ENCODE measurements at places on chromosomes 6 and 20. TPM values are rescaled to one million over a fixed set of nuclear protein-coding genes. Genes with fewer than 3 reads are reported as not detected.

MTCH1 gene
- 133 TPM for total RNA-seq

OR2B6 gene
- total RNA-seq: 0.15 TPM

CCN6 gene
- not detected for total RNA-seq

GRM1 gene
- total RNA-seq: 0.08 TPM

ECT2L gene
- total RNA-seq: not detected

LZTS3 gene
- 2.7 TPM for total RNA-seq

FBXO5 gene
- total RNA-seq: 22.9 TPM

NNAT gene
- total RNA-seq: not detected

ACSS1 gene
- total RNA-seq: 11.8 TPM

Data from A549 treated with CpdA at 1 μM for 4 hours (cell line).